ENCODE measurements at places on chromosomes 4 and X.

GRCh38 chr4:173556398-173557131 lies 26.5 kb upstream of the HAND2 start:
- peak; percentile 26 for DNase-seq

- peak; percentile 36 for DNase-seq
Observed at GRCh38 chr4:22504922-22505321, 10.9 kb downstream of the ADGRA3 start.

DNA sequence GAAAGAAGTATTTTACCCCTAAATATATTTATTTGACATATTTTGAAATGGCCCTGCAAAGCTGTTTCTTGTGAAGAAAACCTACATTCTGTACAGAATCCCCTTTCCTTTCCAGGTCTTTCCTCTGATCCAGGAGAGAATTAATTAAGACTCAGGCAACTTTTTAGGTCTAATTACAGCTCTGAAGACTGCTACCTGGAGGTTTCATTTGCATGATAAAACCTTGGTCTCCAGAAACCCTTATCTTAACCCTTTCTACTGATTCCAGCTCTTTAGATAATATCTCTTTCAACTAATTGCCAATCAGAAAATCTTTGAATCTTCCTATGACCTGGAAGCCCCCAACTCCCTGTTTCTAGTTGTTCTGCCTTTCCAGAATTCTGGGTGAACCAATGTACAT lies 224.0 kb downstream of the FAM47A start:
- DNase-seq: no peak

GRCh38 chrX:45621376-45622041 lies 420.8 kb upstream of the DIPK2B start:
- peak; percentile 93 for DNase-seq

DNA sequence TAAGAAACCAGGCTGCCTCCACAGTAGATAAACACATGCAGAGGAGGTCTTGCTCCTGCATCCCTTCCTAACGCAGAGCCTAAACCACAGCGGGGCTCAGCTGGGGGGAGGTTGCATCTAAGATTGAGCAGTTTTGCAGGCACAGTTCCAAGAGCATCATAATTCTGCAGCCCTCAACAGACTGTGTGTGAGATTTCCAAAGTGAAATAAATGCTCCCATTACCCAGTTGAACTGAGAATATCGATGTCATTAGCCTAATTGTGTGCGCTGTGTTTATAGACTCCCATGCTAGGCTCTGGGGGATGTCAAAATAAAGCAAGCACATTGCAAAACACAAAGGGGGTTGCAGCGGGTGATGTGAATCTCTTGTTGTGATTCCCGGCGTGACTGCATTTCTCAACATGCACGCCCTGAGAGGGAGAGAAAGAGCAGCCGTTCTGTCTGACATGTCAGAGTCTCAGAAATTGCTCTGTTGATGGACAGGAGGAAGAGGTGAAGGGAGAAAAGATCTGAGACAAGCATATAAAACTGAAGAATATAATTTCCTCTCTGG lies 150.0 kb upstream of the PSAPL1 start:
- DNase-seq: no peak

DNA sequence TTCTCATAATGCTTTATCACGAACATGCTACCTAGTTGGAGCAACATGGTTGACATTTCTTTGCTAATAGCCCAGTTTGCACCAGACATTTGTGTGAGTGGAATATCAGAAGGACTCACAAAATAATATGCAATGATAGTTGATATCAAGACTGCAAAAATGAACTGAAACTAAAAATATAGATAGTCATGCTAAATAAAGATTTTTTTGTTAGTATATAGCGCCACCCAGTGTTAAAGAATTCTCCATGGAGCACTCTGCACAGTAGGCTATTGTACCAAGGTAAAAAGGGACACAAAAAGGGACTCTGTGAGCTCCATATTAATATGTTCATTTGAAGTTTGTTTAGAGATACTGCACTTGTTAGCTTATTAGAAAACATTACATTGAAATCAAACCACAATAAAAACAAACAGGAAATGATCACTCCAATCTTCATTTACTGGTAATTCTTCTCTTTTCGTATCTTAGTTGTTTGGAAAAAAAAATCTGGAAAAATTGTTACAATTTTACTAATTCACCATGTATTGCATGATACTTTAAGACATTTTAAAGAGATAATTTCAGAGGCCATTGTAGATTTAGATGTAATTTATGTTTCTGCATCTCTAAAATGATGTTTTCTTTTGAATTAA lies 1509.6 kb downstream of the ADGRL3 start:
- DNase-seq: peak; percentile 5

DNA sequence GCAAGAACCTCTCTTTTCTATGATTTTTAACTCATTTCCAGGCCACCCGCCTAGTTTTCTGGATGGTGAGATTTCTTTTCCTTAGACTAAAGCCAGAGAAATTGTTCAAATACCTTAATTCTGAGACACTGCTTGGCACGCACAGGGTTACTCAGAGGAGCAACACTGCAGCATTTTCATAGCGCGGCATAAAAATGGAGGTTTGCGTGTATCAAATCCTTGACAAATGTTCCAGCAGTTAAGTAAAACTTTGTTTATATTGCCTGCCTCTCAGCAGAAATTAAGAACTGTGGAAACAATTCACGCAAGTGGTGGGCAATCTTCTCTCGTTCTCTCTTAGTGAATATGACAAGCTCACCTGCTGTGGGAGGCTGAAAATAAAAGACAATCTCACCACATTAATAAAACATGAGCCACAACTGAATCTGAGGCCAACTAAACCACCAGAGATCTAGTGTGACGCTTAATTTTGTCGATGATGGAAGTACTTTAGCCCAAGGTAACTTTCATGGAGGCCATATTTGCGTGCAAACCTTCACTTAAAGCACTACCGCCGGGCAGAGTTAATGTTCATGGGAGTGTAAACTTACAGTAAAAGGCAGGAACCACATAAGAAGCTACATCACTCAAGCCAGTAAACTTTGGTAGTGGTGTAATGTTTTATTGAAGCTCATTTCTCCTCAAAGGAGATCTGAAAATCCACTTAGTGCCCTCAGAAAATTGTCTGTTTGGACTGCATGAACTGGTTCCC lies 894.8 kb upstream of the EPHA5 start:
- DNase-seq: no peak

DNA sequence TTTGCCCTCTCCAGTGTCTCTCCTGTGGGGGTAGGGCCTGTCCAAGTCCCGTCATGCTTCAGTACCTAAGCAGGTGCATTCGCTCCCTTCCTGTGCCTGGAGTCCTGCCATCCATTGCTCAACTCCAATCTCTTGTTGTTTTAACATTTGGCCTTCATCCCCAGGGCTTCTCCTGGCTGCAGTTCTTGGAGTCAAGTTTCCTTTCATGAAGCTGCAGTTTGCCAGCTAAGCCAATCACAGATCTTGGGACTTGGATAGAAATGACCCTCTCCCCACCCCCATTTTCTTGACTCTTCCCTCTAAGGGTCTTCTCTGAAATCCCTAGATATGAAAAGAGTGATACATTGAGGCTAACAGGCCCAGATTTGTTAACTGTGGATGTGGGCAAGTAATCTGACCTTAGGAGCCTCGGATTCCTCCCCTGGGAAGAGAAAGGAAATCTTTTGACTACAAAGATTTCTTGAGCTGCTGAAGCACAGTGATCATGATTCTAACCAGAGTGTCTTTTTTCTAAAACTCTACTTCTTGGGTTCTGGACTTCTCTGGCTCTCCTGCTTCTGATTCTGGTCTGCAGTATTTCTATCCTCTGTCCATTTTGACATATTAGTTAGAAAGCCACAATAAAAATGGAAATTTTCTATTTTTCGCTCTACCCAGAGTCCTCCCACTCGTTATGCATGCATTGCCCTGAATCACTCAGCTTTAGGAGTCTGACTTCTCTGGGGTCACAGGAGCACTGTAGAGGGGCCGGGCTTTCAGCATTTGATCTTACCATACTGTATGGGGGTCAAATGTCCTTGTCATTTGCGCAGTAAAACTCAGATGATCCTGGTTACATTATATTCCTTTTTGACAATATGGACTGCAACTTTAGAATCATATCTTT lies 61.0 kb downstream of the CHRNA9 start:
- DNase-seq: peak; percentile 64

GRCh38 chrX:69029771-69030170 lies 135.5 kb downstream of the PJA1 start:
- no peak for DNase-seq

- no peak for DNase-seq
Observed at GRCh38 chr4:8395504-8396296, 44.8 kb downstream of the ACOX3 start.

- DNase-seq: peak; percentile 12
Observed at GRCh38 chrX:132741689-132742088, 216.7 kb downstream of the HS6ST2 start.

DNA sequence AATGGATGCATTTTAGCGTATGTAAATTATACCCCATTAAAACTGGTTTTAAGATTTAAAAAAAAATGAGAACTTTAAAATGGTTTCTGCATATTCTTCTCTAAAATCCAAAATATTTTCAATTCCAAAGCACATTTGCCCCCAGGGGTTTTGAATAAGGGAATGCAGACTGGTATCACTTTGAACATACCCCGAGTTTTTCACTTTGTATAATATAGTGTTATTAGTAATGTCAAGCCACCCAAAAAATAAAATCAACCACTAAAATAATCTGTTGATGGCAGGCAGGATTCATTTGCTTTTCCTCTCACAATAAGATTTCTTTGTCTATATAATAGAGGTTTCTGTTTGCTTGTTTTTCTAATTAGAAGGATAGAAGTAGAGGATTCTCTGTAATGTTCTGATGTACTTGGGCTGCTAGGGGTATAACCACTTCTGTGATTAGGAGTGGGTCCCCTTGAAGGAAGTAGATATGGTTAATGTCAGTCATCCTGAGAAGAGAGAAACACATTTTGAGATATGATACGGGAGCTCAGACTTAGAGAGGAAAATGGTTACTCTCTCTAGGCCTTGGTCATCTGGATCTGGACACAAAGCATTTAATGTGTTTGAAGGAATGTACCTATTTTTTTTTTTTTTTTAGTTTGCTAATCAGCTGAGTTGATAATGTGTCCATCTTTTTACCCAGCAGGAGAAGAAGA lies 9.3 kb upstream of the LIN54 start:
- no peak for DNase-seq

DNA sequence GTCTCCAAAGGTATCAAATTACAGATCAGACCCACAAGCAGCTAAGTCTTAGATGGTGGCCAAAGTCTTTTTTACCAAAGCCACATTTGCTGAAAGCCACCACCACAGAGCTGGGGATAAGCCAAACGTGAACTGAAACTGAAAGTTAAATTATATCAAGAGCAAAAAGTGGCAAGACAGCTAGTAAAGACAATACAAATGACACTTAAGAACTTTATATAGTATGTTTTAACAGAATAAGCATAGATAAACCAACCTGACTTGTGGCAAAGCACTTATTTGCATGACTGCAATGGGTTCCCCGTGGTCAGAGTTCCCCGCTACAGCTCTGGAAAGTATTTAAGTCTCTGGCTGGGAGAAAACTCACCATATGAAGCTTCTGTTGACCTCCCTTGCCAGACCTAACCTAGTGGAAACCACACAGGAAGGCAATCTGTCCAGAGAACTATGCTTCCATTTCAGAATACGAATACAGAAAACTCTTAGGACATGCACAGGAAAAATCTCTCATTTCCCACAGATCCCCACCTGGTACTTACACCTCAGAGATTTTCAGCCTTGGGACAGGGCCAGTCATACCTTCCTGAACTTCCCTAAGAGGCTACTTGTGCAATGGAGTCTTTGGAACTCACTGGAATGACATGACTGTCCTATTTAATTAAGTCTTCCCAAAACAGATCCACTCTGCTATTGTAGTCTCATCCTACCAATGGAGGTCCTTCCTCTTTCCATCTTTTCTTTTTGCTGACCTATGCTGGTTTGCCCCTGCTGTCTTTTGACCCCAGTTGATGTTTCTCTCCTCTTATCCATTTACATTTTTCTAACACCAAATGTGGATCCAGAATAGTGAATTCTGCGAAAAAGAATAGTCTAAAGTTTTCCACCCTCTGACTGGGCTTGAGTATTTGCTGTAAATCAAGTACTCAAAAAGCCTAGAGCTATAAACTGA lies 225.1 kb downstream of the NR3C2 start:
- DNase-seq: no peak

DNA sequence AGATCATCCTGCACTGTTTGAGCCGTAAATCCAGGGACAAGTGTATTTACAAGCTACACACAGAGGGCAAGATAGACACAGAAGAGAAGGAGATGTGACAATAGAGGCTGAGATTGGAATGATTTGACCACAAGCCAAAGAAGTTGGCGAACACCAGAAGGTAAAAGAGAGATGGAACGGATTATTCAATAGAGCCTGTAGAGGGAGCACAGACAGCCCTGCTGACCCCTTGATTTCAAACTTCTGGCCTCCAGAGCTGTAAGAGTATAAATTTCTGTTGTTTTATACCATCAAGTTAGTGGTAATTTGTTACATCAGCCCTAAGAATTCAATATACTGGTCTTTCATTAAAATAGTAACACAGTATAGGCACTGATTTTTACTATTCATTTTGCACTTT lies 447.8 kb downstream of the FAT4 start:
- DNase-seq: peak; percentile 4

DNA sequence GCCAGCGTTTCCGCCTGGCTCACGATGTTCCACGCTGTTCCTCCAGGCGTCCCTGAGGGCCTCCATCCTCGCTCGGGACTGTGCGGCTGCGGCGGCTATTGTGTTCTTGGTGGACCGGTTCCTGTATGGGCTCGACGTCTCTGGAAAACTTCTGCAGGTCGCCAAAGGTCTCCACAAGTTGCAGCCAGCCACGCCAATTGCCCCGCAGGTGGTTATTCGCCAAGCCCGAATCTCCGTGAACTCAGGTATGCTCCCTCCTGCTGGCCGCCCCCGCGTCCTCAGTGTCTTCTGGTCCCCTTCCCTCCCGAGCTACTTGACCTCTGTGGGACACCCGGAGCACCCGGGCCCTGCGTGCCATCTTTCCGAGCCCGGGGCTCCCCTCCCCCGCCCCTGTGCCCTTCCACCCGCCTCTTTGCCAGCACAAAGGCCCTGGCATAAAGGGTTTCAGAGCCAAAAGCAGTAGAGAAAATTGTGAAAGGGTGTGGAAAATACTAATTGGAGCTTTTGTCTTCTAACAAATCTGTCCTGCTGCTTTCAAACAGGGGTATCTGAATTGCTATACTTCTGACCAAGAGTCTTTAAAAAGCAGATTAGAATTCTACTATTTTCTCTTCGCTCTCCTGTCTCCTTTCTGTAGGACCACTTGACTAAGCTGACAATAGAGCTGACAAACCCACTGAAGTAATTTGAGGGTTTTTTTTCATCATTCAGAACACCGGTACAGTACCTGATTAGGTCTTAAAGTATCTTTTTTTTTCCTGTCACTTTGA lies 104.0 kb downstream of the NEUROG2 start:
- no peak for DNase-seq

DNA sequence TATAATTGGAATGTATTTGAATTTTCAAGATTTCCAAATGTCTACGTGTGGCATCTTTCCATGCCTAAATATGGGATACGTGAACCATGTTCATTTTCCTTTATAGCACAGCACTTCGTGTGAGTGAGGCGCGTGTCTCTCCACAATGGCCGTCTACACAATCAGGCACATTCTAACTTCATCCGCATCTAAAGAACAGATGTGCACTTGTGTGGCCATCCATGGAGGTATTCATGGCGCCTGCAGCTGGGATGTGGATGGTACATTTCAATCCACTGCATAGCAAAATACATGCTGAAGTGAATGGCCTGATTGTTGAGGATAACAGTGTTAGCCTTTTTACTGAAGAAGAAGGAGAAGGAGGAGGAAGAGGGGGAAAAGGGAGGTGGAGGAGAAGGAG lies 34.5 kb upstream of the TRIM2 start:
- DNase-seq: no peak

Measured in fibroblast of mammary gland (primary cell).